ENCODE measurements at places on chromosomes 5 and 9.

- DNase-seq, result no peak
Observed at GRCh38 chr5:132271251-132272246, 14.1 kb downstream of the PDLIM4 start.

DNA sequence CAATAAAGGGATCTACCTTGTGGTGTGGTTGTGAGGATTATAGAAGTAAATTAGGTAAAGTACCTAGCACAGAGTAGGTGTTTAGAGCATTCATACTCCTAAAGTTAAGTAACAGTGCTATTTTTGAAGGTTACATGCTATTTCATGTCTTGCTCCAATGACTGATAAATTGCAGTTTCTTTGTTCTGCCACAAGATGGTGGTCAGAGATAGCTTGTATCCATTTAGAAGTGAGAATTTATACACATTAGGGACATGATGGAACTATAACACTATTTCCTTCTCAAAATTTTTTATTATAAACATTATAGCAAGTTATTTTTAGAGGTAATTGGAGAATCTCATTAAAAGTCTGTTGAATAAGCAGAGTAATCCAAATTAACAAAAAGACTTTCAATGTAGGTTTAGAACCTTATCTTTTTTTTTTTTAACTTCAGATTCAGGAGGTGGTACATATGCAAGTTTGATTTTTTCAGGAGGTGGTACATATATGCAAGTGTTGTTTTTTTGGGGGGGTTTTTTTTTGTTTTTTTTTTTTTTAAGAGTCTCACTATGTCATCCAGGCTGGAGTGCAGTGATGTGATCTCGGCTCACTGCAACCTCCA is 17.1 kb downstream of the MTREX start:
- no peak for DNase-seq

DNA sequence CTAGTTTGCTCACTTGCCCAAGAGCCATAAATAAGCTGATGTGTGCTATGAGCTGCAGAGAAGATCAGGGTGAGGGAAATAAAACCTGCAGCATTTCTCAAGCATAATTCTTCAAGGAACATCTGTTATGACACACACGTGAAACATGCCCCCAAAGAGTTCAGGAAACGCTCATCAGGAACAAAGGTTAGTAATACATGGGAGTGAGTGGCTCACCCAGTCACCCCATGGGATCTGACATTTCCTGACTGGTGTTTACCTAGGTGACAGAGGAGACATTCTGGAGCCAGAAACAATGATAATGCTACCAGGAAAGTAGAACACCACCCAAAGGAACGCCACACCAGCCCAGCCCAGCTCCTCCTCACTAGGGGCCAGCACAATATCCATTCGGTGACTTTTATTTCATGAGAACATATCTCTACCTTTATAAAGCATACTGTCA is 66.0 kb downstream of the FRMD3 start:
- no peak for DNase-seq

DNA sequence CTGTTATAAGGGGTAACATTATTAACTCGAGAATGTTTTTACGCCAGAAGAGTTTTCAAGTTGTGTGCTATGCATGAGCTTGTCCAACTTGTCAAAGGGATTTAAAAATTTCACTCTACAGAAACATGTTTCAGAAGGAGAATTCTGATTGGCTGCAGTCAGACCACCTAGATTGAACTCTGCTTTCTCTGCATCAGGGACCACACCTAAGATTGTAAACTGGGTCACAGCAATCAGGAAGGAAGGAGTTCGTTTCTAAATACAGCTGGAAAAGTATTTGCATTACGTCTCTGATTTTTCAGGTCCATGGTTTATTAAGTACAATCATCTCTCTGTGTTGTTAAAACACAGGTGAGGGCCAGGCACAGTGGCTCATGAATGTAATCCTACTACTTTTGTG is 5.8 kb downstream of the GLRX start:
- no peak for DNase-seq

DNA sequence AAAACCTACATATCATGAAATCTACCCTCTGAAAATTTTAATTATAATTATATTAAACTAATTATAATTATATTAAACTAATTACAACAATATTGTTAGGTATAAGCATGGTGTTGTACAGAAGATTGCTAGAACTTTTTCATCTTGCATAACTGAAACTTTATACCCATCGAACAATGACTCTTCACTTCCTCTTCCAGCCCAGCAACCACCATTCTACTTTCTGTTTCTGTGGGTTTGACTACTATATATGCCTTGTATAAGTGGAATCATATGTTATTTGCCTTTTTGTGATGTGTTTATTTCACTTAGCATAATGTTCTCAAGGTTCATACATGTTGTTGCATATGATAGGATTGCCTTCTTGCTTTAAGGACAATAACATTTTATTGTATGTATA is 274.2 kb upstream of the CCNH start:
- DNase-seq, result no peak

DNA sequence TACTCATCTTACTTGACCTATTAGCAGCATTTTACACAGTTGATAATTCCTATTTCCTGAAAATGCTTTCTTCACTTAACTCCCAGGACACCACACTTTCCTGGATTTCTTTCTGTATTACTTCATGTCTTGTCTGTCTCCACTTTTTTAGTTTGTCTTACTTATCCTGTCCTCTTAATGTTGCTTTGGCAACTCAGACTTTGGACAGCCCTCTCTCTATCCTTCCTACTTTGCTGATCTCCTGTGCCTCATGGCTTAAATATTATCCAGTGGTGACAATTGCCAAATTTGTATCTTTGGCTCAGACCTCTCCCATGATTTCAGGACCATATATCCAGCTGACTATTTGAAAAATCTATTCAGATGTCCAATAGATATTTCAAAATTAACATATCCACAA is 39.8 kb upstream of the NUDT12 start:
- no peak for DNase-seq

DNA sequence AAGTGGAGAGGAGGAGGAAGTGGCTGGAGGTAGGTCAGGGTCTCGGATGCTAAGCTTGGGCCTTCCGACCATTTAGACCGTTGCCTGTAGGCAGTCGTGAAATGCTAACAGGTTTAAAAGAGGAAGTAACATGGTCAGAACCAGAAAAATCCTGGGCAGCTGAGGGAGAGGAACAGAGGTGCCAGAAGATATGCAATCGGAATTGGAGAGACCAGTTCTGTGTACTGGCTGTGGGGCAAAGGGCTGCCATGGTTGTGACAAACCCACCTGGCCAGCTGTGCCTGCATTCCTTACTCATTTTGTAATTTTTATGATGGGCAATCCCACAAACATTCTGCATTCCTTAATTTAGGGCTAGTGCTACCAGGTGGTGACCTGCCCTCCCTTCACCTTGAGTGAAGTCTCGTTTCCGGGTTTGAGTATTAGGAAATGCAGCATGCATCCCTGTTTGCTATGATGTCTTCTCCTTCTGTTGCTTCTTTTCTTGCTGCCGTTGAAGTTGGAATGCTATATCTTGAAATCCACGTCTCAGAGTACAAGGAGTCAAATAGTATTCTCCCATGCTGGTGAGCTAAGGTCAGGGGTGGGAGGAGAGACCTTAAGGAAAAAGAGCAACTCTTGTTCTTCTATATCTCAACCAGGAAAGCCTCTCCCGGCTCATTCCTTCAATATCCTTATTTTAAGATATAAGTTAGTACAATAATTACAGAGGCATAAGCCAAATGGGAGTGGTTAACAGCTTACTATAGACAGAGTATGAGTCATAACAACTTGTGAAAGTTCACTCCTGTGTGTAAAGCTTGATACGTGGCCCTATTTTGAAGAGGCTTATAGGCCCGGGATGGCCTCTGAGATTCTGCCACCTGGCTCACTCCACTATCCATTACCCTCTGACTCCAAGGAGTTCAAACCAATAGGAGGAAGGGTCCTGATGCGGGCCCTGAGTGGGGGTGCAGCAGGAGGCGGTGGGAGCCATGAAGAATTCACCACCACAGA is 37.0 kb downstream of the B4GALT1 start:
- DNase-seq, result no peak

- no peak for DNase-seq
Observed at GRCh38 chr9:134625361-134626068, 16.1 kb upstream of the COL5A1 start.

GRCh38 chr5:5886812-5887486 is 464.5 kb downstream of the ICE1 start:
- peak; percentile 61 for DNase-seq

DNA sequence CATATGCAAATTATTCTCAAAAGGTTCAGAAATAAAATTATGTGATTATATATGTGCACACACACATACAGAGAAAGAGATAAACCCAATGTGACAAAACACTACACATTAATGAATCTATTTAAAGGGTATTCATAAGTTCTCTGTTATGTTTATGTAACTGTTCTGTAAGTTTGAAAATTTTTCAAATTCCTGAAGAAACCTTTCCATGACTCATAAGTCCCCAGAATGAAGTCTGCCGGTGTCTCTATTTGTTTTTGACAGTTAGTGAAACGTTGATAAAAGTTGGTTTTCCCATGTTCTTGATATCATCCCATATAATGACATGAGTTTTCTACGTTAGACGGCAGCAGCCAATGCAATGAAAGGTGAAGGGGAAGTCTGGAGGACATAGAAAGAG is 199.5 kb upstream of the PUM3 start:
- no peak for DNase-seq

GRCh38 chr5:7615566-7616061 is 219.7 kb downstream of the ADCY2 start:
- DNase-seq, result no peak

DNA sequence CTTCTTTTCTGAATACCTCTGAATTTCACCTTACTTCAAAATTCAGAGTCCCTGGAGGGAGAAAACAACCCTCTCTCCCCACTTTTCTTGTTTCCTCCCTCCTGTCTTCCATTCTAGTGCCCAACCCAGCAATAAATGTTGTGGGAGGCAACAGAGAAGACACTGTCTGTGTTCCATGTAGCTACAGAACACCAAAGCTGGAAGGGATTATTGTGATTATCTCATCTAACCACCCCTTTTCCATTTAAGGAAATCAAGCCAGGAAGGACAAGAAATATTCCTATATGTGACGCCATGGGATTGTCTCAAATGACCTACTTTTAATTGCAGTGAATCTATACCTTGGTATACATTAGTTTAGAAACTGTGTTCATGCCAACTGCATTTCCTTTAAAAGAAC is 476.6 kb upstream of the TNC start:
- DNase-seq, result no peak

GRCh38 chr9:92769990-92770359 is 5.3 kb upstream of the BICD2 start:
- no peak for DNase-seq

DNA sequence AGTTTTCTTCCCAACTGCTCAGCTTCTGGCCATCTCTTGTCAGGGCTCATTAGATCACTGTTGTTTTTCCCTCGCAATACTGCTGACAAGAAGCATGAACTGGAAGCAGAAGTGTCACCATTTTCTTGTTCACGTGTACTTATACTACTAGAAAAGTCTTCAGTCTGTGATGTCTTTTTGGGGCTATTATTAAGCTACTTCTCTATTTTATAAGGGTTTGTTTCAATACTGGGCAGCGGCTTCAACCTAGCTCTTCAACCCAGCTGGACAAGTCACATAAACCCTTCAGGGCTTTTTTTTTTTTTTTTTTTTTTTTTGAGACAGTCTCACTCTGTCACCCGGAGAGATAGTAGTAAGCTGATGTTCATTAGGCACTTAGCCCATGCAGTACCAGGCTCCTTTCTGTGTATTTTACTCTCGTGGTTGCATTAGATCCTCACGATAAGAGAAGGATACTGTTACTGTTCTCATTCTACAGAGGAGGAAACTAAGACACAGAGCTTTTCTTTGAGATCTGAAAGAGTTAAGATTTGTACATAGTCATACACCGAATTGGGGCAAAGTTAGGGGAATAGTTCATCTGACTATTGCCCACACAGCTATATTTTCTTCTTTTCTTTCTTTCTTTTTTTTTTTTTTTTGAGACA is 20.5 kb downstream of the RAPGEF1 start:
- no peak for DNase-seq

GRCh38 chr5:160432196-160432595 is 10.5 kb downstream of the PTTG1 start:
- DNase-seq, result no peak

DNA sequence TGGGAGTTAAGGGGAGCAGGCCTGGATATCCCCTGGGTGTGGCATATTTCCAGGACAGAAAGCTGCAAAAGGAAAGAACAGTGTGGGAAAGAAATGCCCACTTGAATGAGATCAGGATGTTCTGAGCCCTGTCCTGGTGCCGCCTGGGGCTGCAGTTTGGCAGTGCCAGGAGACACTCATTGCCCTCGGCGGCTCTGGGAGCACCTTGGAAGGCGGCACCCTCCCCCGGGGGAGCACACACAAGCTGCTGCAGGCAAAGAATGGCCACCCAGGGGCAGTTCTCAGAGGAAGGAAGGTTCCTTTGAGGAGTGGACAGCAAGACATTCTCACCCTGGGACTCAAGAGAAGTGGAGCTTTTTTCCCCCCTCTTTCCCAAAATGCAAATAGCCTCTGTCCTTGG is 305.3 kb downstream of the NTRK2 start:
- DNase-seq, result no peak

GRCh38 chr9:15725953-15726352 is 173.1 kb downstream of the CCDC171 start:
- no peak for DNase-seq

- no peak for DNase-seq
Observed at GRCh38 chr5:130102960-130103359, 198.7 kb downstream of the CHSY3 start.

DNA sequence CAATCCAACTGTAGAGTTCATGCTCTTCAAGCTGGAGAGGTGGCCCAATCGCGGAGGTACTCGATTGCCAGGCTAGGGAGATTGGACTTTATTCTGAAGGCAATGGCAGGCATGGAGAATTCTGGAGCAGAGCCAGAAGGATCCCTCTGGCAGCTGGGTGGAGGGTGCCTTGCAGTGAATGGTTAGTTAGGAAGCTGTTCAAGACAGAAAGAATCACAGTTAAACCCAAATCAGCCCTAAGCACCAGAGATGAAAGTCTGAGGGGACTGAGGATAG is 182.4 kb downstream of the RGS3 start:
- no peak for DNase-seq

GRCh38 chr9:99085949-99086948 is 18.7 kb upstream of the TGFBR1 start:
- no peak for DNase-seq

DNA sequence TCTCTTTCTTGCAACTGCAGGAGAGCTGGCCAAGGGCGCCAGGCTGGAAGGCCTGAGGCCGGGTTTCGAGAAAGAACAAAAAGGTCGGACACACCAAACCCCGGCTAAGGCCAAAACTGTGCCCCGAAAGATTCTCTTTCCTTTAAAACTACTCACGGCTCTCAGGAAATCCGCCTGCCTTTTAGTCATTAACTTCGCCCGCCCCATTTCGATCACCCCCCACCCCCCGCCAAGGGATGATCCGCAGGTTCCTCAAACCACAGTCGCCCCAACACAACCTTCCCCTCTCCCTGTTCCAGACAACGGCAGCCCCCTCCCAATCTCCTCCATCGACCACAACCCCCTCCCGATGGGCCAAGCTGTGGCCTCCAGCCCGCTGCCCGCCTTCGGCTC is 536 bp downstream of the FEM1C start:
- peak; percentile 52 for DNase-seq
